ENCODE measurements at places on chromosomes 5 and 9.
A peak's percentile ranks its signal among the peaks of the same experiment; 100 is the strongest.

DNA sequence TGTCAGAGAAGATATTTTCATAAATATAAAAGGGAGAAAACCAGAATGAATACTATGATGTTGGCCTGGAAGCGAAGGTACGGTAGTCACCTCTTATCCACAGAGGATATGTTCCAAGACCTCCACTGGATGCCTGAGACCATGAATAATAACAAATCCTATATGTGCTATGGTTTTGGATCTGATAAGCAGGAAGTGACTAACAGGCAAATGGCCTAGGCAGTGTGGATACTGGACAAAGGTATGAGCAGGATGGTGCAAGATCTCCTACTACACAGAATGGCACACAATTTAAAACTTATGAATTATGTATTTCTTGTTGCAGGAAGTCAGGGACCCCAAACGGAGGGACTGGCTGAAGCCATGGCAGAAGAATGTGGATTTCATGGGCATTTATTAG, 48.2 kb downstream of the ADAMTS12 start:
- no peak for DNase-seq

- no peak for DNase-seq
These were observed 3.6 kb downstream of the RNF130 start for GRCh38 chr5:180067986-180068385.

DNA sequence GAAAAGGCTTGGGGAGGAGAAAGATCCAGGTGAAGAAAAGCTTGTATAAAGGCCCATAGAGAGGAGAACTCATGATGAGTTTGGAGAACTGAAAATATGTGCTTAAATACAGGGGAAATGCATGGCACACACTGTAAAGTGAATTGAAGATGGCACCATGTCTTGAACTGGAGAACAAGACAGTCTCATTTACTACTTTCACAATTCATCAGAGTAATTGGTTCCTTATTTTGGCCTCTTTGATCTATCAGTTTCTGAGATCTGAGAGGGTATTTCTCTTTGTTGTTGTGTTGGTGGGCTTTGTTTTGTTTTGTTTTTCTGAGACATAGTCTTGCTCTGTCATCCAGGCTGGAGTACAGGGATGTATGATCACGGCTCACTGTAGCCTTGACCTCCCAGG, 98.2 kb downstream of the CEMIP2 start:
- DNase-seq = no peak

DNA sequence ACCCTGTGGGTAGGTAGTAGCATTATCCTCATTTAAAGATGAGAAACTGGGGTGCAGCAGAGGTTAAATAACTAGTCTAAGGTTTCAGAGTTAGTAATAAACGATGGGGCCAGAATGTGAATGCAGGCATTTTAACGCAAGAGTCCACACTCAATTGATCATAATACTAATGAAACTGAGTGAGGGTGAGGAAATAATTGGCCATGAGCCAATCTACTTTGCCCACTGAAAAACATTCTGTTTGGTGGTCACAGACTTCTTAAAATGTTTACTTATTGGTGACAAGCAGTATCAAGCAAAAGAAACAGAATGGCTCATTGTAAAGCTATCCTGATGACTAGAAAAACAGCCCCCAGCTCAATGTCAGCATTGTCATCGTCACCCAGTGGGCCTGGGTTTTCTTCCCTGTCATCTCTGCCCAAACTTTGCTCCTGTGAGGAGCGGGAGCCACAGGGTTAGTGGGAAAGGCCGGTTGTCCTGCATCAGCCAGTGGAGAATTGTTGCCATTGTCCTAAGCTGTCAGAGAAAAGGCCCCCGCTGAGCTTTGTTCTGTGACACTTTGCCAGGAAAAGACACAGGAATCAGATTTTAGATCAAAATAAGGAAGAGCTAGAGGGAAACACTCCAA, 77.3 kb upstream of the MAN2A1 start:
- DNase-seq = no peak

- no peak for DNase-seq
These were observed 1070.2 kb upstream of the ACO1 start for GRCh38 chr9:31314241-31314640.

GRCh38 chr5:106047341-106047740, 1623.4 kb downstream of the EFNA5 start:
- no peak for DNase-seq

DNA sequence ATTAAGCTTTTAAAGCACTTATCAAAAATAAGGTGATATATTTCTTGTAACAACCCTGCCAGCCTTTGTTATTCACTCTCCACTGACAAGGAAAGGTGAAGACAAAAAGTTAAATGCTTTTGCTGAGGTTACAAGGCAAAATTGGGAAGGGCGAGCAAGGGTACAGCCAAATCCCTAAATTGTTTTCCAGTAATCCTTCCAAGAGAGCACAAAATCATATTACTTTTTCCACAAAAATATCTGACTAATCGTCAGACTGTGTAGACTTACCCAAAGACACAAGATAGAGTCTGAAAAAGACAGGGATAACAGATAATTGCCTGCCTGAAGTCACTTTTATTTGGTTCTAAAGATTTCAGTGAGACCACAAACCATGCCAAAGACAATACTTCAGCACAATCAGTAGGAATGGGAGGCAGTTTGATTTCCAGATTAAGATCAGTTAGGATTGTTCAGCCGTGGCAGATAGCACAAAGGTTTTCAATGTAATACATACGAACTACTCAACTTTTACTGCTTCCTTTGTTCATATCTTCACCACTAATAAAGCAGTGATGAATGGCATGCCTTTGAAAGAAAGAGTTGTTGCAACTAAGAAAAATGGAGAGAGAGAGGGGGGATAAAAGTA, 383.8 kb upstream of the TUSC1 start:
- DNase-seq = no peak

GRCh38 chr9:68779558-68780379, 74.7 kb downstream of the PIP5K1B start:
- peak; percentile 93 for DNase-seq

DNA sequence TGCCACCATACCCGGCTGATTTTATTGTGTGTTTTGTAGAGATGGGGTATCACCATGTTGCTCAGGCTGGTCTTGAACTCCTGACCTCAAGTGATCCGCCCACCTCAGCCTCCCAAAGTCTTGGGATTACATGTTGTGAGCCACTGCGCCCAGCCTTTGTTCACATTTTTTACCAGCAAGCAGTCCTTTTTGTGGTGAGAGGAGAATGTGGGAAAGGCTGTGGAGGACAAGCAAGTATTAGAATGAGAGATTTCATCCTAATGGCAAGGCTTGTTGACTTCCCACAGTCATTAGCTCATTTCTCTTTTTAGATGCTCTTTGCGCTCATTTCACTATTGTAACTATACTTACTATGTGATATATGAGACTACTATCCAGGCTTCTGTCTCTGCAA, 6.1 kb downstream of the IL31RA start:
- no peak for DNase-seq

DNA sequence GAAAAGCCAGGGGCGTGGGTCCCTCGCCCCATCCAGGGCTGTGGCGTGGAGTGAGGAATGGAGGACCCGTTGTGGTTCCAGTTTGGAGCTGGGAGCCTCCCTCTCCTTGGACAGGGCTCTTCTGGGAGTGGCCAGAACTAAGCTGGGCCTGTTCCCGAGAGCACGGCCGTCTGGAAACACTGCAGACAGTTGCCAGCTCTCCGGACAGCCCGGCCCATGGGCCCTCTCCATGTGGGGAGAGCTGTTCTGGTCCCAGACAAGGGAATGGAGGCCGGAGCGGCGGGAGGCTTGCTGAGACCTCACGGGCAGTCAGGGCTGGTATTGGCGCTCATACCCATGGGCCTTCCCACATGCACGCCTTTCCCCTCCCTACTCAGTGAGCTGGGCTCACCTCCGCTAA, 45.2 kb upstream of the FCN2 start:
- DNase-seq = no peak

DNA sequence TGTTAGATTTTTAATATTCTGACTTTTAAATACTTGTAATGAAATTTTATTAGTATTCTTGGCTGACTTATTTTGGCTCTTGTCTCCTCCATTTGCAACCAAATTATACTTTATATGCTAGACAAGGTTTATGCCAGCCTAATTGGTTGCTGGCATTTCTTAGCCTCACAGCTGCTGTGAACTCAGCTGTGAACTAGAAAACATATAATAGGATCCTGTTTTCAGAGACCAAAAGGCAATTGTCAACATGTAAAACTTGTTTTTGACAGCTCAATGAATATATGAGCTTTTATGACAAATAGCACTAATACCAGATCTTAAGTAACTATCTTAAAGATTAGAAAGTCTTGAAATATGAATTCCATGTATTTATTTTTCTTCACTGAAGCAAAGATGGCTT, 25.9 kb downstream of the KIF2A start:
- no peak for DNase-seq

DNA sequence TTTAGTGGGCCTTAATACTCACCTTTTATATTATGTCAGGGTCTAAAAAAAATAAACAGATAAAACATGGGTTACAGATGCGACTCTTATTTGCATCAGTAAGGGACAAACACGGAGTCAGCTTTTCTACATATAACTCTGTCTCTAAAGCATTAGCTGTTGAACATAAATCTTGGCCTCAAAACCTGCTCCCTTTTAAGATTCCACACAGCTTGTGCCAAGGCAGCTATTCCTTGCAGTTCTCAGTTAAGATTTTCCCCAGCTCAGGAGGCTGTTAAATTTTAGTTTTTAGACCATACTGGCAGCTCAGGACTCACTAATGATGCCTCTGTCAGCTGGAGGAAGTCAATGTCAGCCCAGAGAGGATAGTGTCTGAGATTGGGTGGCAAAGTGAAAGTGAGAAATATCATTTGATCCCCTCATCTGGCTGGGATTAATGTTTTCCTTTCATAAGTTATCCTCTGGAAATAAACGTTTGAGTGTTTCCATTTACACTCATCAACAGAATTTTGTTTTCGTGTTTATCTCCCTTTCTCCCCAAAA, 287.5 kb downstream of the ELAVL2 start:
- no peak for DNase-seq

DNA sequence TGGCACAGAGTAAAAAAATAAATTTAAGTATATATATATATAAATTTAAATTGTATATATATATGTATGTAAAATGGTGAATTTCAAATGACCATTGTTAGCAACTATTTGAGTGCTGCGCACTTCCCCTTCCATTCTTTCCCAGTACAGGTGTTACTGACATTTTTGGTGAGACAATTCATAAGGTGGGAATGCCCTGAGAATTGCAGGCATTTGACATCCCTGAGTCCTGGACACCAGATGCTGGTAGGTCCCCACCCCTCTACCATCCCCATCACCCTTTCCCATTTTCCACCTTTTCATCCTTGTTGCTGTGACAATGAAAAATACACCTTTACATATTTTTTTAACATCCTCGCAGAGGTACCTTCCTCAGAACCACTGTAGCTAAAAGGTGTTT, 91.6 kb downstream of the SLC1A3 start:
- no peak for DNase-seq

- DNase-seq = no peak
These were observed 449.5 kb upstream of the TRPC7 start for GRCh38 chr5:136814619-136815378.

DNA sequence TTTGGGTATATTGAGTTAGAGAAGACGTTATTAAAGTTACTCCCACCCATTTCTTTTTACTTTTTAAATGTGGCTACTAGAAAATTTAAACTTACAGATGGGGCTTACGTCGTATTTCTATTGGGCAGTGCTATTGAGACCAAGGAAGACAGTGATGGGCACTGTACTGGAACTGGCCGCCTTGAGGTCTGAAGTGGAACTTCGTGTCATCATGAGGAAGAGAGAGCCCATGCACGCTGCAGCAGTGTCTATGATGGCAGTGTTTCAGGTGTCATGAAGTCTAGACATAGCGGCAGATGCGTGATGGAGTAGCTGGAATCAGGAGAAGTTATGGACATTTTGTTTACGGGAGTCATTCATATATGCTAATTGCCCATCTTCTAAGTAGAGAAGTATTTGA, 143.7 kb downstream of the LRRC70 start:
- no peak for DNase-seq

GRCh38 chr5:143229896-143230675, 173.4 kb downstream of the NR3C1 start:
- peak; percentile 68 for DNase-seq

GRCh38 chr9:136624184-136624951, 38.3 kb upstream of the EGFL7 start:
- no peak for DNase-seq

- no peak for DNase-seq
These were observed 186.6 kb upstream of the ZNF608 start for GRCh38 chr5:124932791-124933600.

DNA sequence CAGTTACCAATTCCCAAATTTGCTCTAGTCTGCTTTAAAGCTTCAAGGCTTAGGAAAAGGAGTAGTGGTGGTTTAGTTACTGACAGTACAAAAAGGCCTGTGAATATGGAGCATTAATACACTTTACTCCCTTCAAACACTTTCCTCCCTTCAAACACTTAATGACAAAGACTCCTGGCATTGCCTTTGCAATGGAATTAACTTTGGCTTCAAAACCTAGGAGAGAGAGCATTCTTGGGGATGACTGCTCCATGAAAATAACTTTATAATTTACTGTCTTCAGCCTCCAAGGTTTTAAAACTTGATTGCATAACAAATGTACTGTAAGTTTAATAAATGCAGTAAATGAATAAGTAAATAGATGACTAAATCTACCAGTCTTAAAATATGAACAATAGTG, 185.6 kb downstream of the TRPM3 start:
- DNase-seq = no peak

DNA sequence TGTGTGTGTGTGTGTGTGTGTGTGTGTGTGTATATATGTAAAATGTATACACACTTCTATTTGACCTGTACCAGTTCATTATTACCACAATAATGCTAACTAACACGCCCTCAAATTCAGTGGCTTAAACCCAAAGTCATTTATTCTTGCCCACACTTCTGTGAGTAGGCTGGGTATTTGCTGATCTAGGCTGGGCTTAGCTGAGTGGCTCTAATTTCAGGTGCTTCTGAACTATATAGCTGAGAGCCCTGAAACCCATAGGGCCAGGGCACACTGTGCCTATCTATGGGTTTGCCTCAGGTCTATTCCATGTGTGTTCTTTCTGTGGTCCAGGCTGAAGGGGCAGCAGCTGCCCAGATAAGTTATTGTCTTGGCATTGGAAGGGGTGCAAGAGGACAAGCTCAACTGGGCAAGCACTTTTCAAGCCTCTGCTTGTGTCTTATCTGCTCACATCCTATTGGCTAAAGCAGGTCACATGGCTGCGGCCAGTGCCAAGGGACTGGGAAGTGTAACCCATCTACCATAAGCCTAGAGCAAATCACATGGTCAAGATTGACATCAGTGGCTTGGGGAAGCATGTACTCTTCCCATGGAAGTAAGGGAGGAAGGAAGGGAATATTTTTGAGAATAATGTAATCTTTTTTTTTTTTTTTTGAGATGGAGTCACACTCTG, 139.9 kb downstream of the PALM2AKAP2 start:
- no peak for DNase-seq

DNA sequence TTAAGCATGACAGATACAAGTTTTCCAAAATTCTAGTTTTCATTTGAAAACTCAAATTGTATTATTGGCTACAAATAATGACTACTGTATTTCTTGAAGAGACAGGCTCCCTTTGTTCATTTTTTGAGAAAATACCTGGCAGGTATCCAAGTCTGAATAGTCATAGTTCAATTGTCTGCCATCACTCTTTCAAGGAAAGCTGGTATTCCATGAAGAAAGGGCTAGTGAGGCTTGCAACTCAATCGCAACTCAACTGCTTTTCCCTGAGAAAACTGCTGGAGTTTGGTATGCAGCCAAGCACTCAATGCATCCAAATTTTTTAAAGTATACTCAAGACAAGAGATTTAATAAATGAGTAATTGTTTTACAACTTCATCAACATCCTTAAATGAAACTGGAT, 61.4 kb upstream of the TRIO start:
- no peak for DNase-seq
